BE2C (cell line): ENCODE measurements at places on chromosomes 16 and 17.
A peak's percentile ranks its signal among the peaks of the same experiment; 100 is the strongest.

DNA sequence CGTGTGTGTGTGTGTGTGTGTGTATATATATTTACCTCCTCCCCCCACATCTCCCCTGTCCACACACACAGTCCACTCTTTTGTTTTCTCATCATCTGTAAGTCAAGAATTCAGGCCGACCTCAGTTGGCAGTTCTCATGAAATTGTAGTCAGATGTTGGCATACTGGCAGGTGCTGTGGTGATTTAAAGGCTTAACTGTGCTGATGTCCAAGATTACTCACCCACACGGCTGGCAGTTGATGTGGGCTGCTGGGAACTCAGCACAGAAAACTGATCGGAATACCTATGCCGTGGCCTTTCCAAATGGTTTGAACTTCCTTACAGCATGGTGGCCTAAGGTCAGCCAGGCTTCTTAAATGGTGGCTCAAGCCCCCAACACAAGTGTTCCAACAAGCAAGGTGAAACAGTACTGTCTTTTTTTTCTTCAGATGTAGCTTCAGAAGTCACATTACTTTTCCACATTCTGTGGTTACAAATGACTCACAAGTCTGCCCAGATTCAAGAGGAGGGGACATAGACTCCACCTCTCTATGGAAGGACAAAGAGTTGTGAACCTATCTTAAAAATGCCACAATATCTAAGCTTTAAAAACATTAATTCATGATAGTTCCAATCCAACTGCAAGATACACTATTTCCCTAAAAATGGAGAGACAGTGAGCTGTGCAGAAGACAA is 198.5 kb upstream of the HS3ST4 start:
- no peak for DNase-seq

- DNase-seq, result no peak
These were observed 23.8 kb downstream of the PDILT start for GRCh38 chr16:20380782-20381181.

DNA sequence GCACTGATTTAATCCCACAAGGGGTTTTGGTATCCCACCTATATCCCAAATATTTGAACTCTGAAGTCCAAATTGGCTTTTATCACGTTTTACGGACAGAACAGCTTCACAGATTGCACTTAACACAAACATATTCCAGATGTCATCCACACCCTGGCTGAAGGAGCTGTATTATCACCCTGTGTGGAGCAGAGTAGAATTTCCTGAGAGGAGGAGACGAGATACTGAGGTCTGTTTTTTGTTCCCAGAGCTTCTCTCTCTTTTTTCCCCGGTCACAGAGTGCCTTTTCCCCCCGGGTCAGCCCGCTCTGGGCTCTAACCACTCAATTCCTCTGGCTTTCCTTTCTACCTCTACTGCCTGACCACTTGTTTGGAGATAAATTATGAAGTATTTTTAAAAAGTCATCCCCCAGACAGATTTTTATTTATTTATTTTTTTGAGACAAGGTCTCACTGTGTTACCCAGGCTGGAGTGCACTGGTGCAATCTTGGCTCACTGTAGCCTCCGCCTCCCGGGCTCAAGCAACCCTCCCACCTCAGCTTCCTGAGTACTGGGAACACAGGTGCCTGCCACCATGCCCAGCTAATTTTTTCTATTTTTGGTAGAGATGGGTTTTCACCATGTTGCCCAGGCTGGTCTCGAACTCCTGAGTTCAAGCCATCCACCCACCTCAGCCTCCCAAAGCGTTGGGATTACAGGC is 30.7 kb downstream of the DNAH2 start:
- no peak for DNase-seq

DNA sequence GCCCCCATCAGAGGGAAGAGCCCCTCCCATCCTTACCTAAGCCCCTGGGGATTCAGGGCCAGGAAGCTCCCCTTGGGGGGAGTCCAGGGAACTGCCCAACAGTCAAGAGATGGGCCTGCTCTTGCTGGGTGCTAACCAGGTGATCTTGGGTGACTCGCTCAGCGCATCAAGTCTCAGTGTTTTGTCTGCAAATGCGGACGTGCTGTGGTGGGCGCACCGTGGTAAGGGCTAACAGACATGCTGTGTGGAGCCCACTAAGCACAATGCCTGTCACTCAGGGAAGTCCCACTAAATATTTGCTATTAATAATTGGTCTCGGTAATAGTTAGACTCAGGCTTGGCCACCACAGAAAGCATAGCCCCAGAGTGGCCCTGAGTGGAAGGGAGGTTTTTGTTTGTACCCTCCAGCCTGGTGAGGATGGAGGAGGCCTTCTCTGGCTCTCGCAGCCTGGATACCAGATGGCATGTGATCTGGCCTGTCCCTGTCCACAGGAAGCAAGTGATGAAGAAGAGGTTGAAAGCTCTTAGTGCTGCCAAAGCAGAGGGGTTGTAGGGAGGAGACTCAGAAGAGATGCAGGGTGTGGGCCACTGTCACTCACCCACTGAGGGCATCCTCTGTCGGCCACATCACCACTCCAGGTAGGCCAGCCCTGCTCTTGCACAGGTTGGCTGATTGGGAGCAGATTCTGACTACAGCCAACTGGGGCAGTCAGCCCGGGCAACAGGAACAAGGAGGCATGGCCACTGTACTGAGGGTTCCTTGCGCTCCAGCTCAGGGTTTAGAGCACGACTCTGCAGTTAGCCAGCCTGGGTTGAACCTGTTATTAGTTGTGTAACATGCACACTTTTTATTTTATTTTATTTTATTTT is 69.8 kb upstream of the KSR1 start:
- no peak for DNase-seq

DNA sequence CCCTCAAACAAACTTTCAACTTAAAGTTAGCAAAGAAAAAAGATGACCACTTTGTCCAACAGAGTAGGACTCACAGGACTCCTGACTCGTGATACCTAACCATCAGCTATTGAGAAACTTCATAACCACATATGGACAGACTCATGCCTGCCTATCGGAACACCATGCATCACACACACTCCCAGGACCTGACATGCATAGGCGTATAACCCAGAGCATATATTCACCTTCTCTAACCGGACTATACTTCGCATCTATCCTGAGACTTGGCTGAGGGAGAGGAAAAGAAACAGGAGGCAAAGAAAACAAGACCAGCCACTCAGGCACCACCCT is 2.2 kb downstream of the PIP4K2B start:
- no peak for DNase-seq

DNA sequence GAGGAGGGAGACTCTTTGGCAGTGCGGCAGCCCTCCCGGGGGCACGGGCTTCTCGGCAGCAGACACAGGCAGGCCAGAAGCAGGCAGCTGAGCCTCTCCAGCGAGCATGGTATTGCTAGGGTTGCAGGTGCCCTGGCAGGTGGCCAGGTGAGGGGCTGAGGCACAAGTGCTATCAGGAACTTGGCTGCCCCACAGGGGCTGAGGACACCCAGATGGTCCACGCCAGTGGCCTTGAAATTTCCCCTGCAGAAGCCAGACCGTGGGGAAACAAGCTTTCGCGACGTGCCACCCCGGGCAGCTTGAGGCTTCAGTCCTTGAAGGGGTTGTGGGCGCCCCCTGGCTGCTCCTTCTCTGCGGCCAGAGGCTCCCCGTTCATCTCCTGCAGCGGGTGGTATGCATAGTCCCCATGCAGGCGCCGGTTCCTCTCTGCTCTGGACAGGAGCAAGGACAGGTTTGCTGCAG is 8.5 kb downstream of the NAGPA start:
- DNase-seq, result peak; percentile 69

- no peak for DNase-seq
These were observed 77.6 kb upstream of the LHX1 start for GRCh38 chr17:36859706-36860105.

- DNase-seq, result no peak
These were observed 1.4 kb upstream of the RHOT2 start for GRCh38 chr16:666572-666971.

DNA sequence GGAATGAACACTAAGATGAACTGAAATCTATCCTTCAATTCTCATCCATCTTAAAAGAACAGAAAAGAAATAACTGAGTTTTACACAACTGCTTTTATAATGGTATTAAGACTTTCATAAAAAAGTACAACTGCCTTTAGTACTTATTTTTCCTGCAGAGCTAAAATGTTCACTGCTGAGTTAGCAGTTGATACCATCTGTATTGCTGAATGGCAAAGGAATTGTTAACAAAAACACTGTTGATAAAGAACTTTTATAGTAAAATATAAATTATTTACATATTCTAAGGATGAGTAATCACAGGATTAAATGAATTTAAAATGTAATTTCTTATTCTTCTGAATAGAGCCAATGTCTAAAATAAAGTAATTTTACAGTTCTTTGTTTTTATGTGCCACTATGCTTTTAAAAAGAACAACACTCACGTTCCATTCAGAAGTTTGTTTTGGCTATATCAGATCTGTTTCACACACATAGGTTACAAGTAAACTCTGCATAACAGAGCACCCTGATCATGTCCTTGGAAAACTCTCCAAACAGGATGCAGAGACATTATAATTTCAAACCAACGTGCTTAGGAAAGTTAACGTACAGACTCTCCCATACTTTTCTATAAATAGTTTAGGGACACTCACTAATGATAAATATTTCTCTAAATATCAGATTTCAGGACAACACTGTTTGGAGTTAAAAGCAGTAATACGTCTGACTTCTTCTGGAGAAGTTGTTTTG is 151.1 kb downstream of the ITFG1 start:
- no peak for DNase-seq

- no peak for DNase-seq
These were observed 28.7 kb upstream of the CRISPLD2 start for GRCh38 chr16:84791088-84791487.

DNA sequence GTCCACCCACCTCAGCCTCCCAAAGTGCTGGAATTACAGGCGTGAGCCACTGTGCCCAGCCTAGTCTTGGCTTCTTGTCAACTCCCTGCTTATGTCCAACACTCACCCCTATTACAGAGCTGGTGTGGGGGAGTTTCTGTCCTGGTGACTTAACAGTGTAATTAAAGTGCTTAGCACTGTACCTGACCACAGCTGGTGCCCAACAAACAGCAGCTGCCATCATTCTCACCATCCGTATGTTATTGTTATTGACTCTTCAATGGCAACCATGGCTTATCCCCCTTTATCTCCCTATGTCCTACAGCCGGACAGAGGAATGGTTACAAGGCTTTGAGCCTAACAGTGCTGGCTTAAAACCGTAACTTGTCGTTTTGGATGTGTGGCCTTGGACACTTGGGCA is 17.0 kb upstream of the BRCA1 start:
- no peak for DNase-seq

DNA sequence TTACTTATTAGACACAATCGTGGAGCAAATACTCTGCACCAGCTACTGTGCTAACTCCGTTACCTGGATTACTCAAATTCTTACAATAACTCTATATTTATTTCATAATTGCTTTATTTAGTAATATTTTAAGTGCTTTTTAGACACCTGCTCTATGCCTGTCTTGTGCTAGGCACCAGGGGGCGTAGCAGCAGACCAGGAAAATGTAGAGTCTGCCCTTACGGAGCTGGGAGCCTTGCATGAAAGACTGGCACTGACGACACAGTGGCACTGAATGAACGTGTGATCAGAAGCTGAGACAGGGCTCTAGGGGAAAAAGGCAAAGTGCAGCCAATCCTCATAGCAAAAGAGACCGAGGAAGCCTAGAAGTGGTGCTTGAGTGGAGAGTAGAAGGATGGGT is 486.5 kb downstream of the CDH13 start:
- no peak for DNase-seq

DNA sequence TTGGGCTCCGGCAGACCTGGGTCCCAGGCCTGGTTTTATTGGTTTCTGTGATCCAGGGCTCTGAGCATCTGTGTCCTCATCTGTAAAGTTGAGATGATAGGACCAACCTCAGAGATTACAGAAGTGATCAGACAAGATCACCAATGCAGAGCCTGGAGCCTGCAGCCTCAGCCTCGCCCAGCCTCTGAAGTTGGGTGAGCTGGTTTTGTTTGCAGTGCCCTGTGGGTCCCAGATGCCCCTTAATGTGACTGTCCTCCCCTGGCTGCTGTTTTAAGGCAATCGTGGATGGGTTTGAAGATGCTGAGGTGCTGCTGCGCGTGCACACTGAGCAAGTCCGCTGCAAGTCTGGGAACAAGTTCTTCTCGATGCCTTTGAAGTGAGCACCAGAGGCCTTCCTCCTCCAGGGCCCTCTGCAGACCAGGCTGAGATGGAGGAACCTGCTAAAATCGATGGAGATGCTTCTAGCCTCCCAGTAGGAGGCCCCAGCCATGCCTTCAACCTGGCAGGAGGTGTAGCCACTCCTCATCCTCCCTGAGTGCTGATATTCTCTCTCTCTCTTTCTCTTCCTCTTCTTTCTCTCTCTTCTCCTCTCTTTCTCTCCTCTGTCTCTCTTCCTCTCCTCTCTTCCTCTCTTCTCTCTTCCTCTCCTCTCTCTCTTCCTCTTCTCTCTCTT is 5.6 kb upstream of the MMP15 start:
- no peak for DNase-seq

- no peak for DNase-seq
These were observed 587 bp downstream of the RNF157 start for GRCh38 chr17:76239538-76240274.

GRCh38 chr16:78303946-78304345 is 204.5 kb downstream of the WWOX start:
- DNase-seq, result no peak

DNA sequence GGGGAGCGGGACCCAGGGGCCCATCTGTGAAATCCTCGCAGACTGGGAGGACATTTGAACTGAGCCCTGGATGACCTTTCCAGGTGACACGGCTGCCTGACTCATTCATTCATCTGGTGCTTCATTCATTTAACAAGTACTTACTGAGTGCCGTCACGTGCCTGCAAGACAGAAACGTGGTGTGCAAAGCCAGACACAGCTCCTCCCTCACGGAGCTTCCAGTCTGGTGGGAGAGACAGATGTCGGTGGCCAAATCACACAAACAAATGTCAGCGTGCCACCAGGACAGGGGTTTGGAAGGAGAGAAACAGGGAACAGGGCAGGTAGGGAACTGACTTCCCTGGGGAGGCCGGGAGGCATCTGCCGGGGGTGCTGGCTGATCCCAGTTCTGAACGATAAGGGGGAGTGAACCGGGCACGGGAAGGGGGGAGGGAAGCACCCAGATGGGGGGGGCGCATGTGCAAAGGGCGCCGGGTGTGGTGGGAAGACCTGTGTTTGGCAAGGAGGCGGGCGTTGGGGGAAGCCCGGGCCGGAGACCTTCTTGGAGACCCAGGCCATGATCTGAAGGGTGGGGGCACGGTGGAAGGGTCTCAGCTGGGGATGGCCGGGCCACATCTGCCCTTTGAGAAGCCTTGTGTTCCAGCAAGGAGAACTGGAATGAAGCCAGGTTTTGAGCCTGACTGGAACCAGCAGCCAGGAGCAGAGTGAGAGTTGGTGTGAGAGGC is 93.6 kb upstream of the CIBAR2 start:
- DNase-seq, result peak; percentile 67

DNA sequence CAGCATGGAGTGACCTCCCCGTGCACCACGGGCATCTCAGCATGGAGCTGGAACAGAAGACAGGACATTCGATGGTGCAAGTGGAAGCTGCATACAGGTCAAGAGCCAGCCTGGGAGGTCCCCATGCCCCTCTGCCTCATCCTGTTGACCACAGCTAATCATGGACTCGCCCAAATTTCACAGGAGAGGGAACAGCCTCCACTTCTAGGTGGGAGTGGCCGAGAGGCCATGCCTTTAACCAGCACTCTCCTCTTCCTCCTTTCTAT is 3.8 kb upstream of the SLC47A2 start:
- no peak for DNase-seq

GRCh38 chr16:57903656-57904055 is 67.3 kb downstream of the CNGB1 start:
- no peak for DNase-seq

GRCh38 chr17:7557775-7558543 is 591 bp upstream of the TNFSF13 start:
- DNase-seq, result peak; percentile 38

GRCh38 chr16:51433599-51433998 is 282.5 kb upstream of the SALL1 start:
- DNase-seq, result no peak
